ENCODE measurements at places on chromosomes 4 and X.
A peak's percentile ranks its signal among the peaks of the same experiment; 100 is the strongest.

DNA sequence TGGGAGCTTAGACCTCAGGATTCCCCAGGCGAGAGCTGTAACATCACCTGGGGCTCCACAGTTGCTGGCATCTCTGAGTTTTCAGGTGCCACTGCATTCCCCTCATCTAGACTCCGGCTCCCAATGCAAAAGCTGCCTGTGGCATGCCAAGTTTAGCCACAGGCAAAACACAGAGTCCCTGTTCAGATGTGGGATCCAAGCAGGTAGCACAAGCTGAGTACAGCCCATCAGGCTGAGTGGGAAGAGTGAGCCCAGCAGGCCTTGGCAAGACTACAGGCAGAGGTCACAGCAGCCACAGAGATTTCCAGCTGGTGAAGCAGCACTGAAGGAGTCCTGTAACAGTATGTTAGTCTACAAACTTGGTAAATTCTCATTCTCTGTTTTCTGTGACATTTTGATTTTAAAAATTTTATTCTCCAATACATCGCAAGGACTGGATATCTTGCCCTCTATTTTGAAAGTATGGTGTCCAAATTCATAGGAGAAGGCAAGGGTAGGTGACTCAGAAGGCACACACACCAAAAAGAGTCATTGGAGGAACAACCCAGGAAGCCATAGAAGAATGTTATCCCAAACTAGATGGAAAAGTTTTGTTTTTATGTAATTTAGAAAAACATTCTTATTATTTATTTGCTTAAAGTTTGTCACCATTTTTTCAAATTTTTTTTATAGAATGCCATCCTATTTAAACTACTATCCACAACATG, 13.6 kb upstream of the CXCL2 start:
- DNase-seq, result no peak

DNA sequence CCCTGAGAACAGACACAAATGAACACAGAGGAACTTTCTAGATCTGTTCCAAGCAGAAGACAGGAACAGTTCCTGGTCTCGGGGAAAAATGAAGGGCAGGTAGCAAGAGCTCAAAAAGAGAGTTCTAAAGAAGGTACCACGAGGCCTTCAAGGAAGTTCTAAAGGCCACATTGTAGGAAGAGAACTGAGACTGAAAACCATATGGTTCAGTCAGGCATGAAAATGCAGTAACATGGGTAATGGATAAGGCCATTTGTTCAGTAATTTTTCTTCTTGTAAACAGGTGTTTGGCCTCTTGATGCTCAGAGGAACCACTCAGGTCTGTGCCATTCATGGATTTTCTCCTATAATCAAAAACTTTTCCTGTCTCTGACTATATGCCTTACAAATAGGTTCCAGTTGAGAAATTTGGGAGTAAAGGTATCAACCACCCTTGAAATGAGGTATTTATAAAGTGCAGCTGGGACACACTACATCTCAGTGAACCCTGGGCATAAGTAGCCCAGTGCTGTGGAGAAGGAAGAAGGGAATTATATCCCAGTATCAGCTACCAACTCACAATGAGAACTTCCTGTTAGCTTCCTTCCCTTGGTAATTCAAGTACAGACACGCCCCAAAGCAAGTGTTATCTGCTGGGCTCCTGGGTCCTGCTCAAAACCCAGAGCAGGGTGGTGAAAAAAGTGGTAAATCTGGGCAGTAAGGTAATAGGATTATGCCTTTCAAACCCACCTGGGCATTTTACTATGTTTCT, 277.9 kb downstream of the KLHL13 start:
- DNase-seq, result no peak

GRCh38 chr4:13483136-13483767, 888 bp downstream of the RAB28 start:
- no peak for DNase-seq

- no peak for DNase-seq
Observed at GRCh38 chr4:1793496-1793840, 375 bp downstream of the FGFR3 start.

GRCh38 chr4:73718375-73719373, 21.7 kb upstream of the CXCL8 start:
- no peak for DNase-seq

GRCh38 chr4:84529169-84529751, 30.2 kb upstream of the NKX6-1 start:
- no peak for DNase-seq

DNA sequence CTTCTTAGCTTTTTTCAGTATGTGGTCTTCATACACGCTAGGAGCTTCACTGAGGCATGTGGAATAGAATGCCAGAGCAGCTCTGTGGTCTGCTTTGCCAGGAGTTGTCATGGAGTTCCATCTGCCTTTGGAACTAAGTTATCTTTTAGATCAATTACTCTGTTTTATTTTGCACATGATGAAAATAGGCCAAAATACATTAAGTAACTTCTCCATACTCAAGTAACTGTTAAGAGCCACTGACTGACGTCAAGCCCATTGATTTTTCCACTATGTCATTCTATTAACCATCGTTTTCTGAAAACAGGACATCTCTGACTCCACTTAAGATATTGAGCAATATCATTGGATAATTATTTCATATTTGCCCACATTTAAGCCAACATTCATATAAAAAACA, 415.1 kb upstream of the MAD2L1 start:
- DNase-seq, result no peak

GRCh38 chr4:124133753-124134152, 578.8 kb downstream of the ANKRD50 start:
- no peak for DNase-seq

GRCh38 chrX:154482786-154483185, 3.6 kb downstream of the UBL4A start:
- no peak for DNase-seq

DNA sequence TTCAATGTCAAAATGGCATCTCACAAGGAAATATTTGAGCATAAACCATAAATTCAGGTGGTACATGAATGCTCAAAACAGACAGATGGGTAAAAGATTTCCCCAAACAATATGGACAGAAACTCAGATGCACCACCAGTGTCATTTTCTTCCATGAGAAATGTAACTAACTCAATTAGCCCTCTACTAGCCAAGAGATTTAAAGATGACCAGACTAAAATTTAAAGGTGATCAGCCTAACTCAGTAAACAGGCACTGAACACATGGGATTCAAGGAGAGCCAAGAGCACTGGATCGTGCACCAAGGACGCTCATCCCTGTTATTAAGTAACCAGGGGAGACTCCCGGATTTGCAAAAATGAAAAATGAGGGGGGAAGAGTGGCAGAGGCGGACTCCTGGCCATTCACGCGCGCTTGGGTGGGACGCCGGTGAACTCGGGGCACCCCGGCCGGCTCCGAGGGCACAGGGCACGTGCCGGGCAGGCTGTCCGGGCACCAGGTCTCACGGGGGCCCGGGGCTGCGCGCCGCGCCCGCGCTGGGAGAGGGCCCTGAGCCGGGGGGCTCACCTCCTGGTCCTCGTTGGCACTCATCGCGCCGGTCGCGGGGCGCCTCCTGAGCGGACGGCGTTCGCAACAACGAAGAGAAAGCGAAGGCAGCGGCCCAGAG, 490 bp downstream of the RWDD4 start:
- peak; percentile 17 for DNase-seq

DNA sequence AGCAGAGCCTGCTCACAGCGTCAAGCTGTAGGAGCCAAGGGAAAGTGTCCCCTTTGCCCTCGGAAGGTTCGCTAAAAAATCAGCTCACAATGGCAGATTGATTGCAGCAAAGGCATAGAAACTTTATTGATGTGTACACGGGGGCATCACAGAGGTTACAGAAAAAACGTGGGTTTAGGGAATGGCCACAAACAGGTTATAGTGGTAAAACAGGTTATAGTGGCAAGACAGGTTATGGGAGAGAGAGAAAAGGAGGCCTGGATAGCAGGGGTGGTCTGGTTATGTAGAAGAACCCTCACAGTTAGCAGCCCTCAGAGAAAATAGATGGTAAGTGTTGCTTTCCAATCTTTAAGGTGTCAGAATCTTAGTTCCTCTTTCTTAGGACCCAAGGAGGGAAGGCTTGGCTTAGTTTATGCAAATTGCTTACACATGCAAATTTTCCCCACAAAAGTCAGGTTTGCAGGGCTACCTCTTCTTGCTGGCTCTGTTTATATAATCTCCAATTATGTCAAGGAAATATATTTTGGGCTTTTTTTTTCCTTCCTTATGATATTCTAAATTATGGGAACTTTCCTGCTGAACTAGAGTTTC, 113.7 kb downstream of the BMP15 start:
- DNase-seq, result no peak

- DNase-seq, result no peak
Observed at GRCh38 chrX:110421500-110422455, 63.1 kb downstream of the RTL9 start.

DNA sequence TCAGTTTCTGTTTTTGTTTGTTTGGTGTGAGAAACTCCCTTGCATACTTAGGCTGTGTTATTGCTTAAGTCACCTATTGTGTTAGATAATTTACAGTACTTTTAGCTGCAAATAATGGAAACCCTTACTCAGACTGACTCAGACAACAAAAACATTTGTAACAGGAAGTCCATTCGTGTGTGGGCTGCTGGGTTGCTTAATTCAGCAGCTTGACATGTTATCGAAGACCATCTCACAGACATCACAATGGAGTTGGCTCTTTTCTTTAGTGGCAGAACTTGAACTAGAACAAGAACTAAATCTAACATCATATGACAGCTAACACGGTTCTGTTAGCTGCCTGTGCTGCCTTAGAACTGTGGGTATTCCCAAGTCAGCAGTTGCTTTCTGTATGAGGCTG, 9.9 kb upstream of the GABRE start:
- DNase-seq, result no peak

DNA sequence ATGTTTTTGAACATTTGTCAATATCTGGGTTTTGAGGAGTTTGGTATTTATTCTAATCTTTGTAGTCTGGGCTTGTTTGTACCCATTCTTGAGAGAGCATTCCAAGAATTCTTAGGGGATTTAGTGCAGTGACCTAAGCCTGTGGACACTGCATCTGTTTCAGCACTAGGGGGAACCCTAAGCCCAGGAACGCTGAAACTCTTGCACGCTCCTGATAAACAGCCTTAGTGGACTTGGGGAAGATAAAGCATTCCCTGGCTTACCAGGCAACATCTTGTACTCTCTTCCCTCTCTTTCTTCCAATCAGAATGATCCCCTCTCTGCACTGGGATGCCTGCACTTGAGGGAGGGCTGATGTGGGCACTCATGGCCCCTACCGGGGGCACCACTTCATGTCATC, 654.9 kb upstream of the HTR2C start:
- no peak for DNase-seq

GRCh38 chr4:926538-926937, 5.6 kb downstream of the GAK start:
- DNase-seq, result no peak

DNA sequence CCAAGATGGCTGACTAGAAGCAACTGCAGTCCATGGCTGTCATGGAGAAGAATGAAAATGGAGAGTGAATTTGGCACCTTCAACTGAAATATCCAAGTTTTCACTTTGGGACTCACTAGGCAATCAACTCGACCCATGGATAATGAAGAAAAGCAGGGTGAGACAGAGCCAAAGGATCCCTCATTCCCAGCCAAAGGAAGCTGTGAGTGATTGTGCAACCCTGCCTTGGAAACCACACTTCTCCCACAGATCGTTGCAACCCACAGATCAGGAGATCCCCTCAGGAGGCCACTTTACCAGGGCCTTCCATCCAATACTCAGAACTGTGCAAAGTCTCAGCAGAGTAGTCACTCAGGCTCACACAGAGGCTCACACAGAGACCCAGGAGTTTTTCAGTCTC, 4.5 kb downstream of the CFAP299 start:
- no peak for DNase-seq

- DNase-seq, result no peak
Observed at GRCh38 chrX:137052643-137053235, 18.9 kb upstream of the GPR101 start.

DNA sequence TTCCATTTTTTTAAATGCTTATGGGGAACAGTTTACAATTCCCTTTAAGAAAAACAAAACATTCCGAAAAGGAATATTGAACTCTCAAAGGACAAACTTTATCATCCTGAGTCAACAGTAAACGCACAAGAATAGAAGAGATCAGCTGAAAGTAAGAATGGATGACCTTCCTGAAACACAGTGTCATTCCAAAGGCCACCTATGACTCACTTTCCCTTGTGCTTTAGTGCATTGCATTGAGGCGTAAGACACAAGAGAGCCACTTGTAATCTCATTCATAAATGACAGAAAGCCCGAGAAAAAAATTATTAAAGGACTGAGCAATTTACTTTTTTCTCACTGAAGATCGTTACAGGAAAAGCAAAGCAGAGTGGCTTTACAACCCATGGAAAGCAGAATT, 1062.4 kb upstream of the DIAPH2 start:
- DNase-seq, result no peak

DNA sequence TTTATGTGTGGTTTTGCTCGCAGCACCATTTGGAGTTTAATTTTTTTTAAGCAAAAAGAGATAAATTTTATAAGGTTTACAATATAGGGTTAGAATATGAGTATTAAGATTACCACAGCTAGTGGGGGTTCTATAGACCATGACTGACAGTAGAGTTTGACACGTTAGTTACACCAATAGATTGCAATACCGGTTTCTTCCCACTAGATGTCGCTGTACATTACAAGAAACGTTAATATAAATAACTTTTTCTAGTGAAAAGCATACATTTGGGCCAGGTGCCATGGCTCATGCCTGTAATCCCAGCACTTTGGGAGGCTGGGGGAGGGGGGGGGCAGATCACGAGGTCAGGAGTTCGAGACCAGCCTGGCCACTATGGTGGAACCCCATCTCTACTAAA, 433.6 kb downstream of the MAGEB5 start:
- DNase-seq, result no peak

DNA sequence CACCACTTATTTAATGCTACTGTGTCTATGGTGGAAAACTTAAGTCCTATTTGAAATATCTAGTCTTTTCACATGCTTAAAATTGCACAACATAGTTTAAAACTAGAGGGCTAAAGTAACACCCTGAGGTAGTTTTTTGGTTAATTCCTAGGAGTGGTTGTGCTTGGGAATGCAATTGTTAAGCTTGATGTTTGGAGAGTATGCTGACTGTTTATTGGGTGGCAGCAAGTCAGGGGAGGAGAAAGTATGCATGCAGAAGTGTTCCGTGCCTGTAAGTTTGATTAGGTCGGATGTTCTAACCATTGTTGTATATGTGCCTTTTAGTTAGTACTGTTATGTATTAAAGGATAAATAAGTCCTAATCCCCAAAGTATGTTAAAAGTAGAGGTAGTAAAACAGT, 40.5 kb downstream of the CXCL8 start:
- DNase-seq, result no peak

DNA sequence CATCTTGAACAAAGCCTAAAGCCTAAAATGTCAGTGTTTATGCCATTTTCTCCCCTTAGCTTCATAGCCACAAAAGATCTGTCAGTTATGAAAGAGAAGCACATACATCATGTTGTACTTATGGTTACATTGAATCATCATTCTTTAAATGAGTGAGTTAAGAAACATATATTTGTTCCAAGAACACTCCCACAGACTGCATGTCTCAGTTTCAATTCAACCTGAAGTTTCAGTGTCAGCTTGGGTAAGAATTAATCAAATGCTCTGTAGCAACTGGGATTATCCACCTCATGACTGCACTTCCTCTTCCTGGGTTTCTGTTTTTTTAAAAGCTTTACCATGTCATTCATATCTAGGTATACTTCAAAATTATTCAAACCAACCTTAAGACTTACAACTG, 3.9 kb upstream of the TMPRSS11B start:
- DNase-seq, result no peak

GRCh38 chr4:27009539-27009938, 148.9 kb downstream of the STIM2 start:
- no peak for DNase-seq

Measured in stimulated activated CD4-positive, alpha-beta T cell treated with anti-CD3 and anti-CD28 coated beads, TNF-alpha, amount 100 ng/mL, for 24 hours (primary cell).